ENCODE measurements at places on chromosomes 12 and 14.

DNA sequence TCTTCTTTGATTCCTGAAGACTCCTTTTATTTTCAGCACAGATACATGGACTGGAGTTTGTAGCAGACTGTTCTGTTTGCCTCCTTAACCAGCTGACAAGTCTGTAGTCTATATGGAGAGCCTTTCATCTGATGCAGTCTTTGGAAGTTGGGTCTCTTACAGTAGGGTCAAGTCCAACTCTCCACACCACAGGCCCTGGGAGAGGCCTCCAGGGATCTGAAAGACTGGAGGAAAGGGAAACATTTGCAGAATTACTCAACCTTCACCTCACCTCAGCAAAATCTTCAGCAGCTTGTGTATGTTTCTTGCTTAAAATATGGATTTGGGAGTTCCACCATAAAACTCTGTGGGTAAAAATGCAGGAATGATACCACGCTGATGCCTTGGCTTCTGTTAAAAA is 188.4 kb downstream of the MSRB3 start:
- DNase-seq: no peak

GRCh38 chr14:68250927-68251768 is 431.6 kb downstream of the RAD51B start:
- DNase-seq: no peak

DNA sequence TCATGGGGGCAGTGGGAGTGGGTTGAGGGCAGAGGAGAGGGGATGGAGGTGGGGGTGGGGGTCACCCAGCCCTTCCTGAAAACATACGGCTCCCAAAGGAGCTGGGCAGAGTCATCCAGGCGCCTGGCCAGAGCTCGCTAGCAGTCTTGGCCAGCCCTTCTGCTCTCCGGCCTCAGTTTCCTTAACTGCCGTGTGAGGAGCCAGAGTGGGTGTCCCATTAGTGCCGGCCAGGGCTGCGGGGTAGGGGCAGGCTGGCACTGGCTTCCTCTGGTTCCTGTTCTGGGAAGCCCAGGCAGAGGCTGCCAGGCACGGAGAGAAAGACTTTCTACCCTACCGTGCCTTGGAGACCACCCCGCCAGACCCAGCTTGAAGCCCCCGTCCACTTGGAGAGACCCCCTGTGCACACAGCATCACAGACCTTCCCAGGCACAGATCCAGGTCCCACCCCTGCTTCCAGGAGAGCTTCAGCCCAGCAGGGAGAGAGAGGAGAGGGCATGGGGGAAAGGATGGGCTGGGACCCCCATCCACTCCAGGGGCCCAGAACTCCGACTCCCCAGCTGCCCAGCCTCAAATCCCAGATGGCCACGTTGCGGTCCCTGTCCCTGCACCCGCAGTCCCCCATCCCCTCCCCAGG is 93.3 kb downstream of the RFLNA start:
- no peak for DNase-seq

GRCh38 chr12:58283553-58283952 is 342.2 kb downstream of the ATP23 start:
- DNase-seq: no peak

- no peak for DNase-seq
Measured at GRCh38 chr12:553216-554000, 93.7 kb downstream of the B4GALNT3 start.

- no peak for DNase-seq
Measured at GRCh38 chr12:51653431-51653830, 62.4 kb downstream of the SCN8A start.

GRCh38 chr12:108099073-108099472 is 30.0 kb upstream of the WSCD2 start:
- no peak for DNase-seq

DNA sequence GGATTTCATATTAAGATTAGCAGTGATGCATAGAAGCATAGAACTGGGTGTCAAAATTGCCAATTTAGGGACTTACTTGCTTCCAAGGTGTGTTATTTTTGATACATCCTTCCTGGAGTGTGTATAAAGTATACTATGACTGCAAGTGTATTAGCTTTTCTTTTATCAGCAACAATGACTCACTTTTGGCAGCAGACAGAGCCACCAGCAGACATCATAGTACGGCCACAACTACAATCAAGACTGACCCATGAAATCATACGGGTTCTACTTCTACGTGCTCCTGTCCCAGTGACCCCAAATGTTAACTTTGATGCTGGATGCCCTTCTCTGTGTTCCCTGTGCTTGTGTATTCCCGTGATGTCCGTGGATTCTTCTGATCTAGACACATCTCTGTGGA is 443.9 kb downstream of the TMEM132D start:
- no peak for DNase-seq

DNA sequence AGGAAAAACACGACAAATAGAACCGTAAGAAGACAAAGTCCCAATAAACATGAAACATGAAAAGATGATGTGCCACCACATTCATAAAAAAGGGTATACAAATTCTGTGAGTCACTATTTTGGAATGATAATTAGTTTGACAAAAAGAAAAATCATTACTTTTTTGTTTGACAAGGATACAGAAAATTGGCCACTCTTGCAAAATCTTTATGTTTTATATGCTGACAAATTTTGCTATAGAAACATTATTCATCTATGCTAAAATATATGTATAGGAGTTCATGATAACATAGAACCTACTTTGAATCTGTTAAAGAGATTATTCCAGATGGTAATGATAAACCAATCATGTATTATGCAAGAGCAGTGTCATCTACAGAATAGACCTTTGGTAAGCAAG is 1201.0 kb downstream of the FSCB start:
- no peak for DNase-seq

All from stimulated activated CD8-positive, alpha-beta memory T cell treated with anti-CD3 and anti-CD28 coated beads, Interleukin-4, amount 100 ng/mL, for 4 hours (primary cell).